Globus pallidus (tissue), 1 donor: ENCODE measurements at places on chromosomes 7 and 10.

GRCh38 chr7:24245362-24245761 is 38.6 kb upstream of the NPY start:
- DNase-seq, result no peak

DNA sequence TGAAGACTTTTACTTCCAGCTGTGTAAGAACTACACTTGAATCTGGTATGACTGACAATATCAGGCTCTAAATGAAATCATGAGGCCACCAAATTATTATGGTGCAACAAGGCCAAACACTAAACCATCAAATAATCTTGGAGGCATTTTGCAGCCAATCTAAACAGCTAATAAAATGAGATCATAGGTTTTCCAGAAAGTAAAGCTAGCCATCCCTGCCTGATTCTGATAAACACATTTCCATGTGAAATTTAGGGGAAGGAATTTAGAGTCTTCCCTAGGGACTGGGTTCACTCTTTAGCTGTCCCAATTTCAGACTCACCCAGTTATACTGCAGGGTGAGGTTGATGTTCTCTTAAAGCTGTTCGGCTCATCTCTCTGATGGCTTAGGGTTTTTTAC is 190.3 kb upstream of the TMEM196 start:
- DNase-seq, result no peak

GRCh38 chr10:48798481-48799254 is 114.0 kb downstream of the WDFY4 start:
- no peak for DNase-seq

- DNase-seq, result no peak
Observed at GRCh38 chr10:132434405-132435005, 37.5 kb downstream of the PWWP2B start.

GRCh38 chr10:114376523-114376922 is 27.8 kb downstream of the AFAP1L2 start:
- no peak for DNase-seq

DNA sequence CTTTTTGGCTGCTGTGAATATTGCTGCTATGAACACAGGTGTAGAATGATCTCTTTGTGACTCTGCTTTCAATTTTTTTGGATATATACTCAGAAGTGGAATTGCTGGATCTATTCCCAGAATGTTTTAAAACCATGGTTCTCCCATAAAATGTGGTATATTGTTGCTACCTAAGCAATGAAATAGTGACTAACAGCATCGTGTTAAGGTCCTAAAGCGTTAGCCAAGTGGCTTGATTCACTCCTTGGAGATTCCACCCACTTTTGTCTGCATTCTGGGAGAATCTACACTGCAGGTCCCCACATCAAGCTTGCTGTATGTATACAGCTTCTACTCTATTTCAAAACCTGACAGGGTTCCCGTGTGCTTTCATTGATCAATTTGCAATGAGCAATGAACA is 105.6 kb downstream of the CDK6 start:
- no peak for DNase-seq

DNA sequence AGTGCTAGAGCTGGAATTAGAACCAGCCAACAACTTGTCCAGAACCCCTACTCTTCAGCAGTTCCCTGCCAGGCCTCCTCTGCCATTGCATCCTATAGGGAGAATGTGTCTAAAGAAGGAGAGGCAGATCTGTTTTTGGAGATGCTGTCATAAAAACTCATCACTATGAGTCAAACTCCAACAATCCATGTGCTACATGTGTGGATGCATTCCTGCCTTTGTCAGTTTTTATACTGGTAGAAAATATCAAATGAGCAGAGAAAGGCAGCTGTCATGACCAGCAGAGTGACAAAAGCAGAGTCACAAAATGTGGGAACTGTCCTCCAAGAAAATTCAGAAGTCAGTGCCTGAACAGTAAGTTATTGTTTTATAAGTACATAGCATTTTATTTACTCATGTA is 93.0 kb downstream of the ABLIM1 start:
- no peak for DNase-seq

DNA sequence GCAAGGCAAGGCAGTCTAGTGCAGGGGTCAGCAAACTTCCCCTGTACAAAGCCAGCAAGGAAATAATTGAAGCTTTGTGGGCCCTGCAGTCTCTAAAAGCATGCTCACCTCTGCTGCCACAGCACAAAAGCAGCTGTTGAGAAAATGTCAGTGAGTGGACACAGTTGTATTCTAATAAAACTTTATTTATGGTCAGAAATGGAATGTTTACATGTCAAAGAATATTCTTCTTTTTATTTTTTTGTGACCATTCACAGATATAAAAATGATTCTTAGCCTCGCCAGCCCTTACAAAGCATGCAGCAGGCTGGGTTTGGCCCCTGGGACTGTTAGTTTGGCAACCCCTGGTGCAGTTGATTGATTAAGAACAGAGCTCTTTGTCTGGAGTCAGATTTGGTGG is 192.4 kb downstream of the BUB3 start:
- no peak for DNase-seq

- DNase-seq, result no peak
Observed at GRCh38 chr7:10257438-10257837, 716.2 kb upstream of the PHF14 start.

GRCh38 chr10:2246747-2247146 is 509.4 kb upstream of the ADARB2 start:
- DNase-seq, result no peak

GRCh38 chr10:102324061-102324460 is 71.4 kb upstream of the NFKB2 start:
- no peak for DNase-seq

GRCh38 chr7:148963583-148964482 is 64.5 kb downstream of the PDIA4 start:
- peak; percentile 29 for DNase-seq

DNA sequence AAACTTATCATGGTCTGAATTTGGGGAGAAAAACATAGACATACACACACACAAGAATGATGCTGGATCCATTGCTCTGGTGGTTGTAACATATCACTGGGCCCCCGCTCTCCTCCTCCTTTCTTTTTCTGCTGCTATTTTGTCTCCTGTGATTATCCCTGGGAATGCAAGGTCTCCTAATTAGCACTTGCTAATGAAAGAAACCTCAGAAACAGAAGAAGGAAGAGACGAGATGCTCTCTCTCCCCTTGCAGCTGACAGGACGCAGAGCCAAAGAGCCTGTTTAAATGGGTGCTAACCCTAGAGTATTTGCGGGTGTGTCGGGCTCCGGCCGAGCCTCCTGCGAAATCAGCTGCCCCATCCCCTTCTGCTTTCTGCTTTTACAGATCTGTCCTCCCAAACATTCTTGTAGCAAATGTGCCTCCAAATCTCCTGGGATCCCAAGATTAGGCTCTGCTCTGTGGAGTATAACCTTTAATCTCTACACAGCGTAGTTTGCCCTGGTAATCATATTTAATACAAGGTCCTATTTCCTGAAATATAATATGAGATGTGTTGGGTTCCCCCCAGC is 81.5 kb downstream of the FRMPD2 start:
- DNase-seq, result no peak

DNA sequence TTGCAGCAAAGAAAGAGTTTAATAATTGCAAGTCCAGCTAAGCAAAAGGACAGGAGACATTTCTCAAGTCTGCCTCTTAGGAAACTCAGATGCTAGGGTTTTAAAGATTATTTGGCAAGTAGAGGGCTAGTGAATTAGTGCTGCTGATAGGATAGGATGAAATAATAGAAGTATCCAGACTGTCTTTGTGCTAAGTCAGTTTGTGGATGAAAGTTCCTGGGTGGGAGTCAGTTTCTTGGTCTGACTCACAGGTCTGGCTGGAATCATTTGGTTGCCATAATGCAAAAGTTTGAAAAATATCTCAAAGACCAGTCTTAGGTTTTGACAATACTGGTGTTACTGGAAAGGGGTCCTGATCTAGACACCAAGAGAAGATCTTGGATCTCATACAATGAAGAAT is 42.6 kb upstream of the INHBA start:
- DNase-seq, result no peak

DNA sequence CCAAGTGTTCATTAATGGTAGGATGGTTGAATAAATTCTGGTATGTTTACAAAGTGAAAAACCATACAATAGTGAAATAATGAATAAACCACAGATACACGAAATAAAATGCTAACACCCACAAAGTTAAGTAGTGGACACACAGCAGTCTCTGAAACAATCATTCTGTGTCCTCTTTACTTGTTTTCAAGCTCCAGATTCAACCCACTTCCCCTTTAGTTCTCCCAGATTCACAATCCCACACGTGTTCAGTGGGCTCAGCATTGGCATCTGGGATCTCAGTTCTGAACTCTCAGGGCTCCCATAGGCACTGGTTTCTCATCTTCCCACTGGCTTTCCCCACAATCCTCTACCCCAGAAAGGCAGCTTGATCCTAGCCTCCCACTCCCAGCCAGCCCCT is 44.9 kb downstream of the SEM1 start:
- no peak for DNase-seq

GRCh38 chr7:69510114-69510513 is 88.2 kb upstream of the AUTS2 start:
- no peak for DNase-seq

DNA sequence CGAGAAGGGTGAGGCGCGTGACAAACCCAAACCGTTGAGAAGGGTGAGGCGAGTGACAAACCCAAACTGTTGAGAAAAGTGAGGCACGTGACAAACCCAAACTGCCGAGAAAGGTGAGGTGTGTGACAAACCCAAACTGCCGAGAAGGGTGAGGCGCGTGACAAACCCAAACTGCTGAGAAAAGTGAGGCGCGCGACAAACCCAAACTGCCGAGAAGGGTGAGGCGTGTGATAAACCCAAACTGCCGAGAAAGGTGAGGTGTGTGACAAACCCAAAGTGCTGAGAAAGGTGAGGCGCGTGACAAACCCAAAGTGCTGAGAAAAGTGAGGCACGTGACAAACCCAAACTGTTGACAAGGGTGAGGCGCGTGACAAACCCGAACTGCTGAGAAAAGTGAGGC is 25.0 kb downstream of the ESYT2 start:
- DNase-seq, result no peak

- no peak for DNase-seq
Observed at GRCh38 chr7:52447581-52448180, 587.8 kb upstream of the POM121L12 start.

- no peak for DNase-seq
Observed at GRCh38 chr7:81294897-81295515, 376.2 kb upstream of the SEMA3C start.

DNA sequence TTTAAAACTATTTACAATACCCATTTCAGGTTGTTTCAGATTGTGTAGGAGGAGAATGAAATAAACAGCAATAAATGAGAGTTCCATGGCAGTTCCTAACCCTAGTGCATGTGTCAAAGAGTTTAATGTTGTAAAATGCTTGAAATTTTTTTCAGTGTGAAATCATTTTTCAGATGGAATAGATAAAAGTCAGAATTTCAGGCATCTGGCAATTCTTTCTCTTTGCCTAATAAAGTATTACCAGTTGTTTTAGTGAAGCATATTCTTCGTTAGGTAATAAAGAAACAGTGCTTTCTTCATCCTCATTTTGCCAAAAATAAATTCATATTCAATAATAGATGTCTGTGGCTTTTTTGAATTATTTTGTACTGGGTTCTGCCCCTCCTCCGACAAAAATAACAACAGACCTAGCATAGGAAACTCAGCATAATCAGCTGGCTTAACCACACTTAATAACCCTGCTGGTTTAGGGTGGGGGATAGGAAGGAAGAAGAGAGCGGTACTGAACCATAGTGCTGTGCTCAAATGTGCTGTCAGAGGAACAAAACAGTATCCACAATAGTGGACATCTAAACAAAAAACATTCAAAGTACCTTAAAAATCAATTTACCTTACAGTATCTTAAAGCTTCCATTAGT is 39.1 kb downstream of the MINDY3 start:
- no peak for DNase-seq

DNA sequence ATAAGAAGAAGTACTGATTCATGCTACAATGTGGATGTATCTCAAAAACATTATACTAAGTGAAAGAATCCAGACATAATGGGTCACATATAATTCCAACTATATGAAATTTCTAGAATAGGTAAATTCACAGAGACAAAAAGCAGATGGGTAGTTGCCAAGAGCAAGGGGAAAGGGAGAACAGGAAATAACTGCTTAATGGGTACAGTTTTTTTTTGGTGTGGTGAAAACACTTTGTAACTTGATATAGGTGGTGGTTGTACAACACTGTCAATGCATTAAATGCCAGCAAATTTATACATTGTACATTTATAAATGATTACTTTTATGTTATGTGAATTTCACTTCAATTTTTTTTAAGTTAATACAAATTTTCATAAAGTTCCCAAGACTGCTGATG is 19.4 kb upstream of the LRRN3 start:
- no peak for DNase-seq

DNA sequence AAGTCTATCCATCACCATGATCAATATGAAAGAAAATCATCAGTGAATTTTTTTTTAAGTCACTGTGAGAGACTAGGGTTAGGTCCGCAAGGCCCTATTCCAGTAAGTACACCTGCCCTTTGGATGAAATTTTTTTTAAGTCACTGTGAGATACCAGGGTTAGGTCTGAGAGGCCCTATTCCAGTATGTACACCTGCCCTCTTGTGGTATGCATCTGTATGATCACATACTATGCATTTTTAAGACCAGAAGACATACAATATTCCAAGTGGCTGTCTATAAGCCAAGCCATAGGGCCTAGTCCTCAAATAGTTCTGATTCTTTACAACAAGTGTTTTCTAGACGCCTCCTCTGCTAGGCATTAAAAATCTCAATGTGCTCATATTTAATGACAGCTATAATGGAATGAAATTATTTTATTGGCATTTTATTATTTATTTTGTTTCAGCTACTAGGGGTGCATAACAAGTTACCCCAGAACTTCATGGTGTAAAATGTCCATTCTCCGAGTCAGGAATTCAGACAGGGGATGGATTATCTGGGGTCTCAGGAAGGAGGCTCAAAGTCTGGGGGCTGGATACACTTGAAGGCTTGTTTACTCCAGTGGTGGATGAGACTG is 53.1 kb downstream of the TEX36 start:
- no peak for DNase-seq

- no peak for DNase-seq
Observed at GRCh38 chr7:90474284-90475210, 5.1 kb downstream of the PTTG1IP2 start.

GRCh38 chr10:95229724-95230627 is 35.9 kb downstream of the ACSM6 start:
- DNase-seq, result no peak

DNA sequence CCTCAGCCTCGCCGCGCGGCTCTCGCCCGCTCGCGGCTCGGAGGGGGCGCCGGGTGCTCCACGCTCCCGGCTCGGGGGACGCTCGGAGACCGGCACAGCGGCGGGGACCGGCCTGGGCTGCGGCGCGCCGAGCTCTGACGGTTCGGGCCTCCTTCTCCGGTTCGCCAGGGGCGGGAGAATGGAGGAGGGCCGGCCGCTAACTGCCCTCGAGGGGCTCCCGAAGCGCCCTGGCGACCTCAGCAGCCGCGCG is 232 bp upstream of the GRID1 start:
- no peak for DNase-seq

GRCh38 chr7:101506531-101506930 is 122.6 kb downstream of the MYL10 start:
- no peak for DNase-seq
